ENCODE measurements at places on chromosomes 5 and 9.

DNA sequence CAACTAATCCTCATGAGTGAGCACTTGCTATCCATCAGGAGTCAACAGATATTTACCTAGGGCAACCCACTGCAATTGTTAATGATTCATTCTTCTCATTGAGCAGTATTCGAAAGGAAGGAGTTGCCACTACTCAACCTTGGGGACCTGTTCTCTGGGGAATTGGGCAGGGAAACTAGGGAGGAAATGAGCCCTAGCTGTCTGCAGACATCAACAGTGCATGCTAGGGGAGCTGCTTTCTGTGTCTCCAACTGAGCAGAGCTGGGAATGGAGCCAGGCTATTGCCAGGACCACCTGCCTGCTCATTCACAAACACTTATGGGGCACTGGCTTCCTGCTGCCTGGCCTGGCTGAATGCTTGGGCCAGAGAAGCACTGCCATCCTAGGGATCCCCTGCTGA is 183.4 kb downstream of the TMEM38B start:
- DNase-seq = no peak

DNA sequence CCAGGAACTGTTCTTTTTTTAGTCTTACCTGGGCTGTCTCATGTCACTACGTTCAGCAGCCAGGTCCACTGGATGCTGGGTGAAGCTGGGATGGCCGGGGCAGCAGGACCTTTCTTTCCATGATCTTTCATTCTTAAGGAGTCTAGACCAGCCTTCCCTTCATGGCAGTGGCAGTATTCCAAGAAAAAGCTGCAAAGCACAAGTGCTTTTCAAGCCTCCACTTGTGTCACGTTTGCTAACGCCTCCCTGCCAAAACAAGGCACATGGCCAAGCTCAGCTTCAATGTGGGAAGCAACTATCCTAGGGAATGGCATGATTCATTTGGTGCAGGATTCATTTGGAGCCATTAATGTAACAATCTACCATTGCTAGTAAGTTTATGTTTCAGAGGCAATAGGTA is 94.8 kb downstream of the RCL1 start:
- DNase-seq = no peak

DNA sequence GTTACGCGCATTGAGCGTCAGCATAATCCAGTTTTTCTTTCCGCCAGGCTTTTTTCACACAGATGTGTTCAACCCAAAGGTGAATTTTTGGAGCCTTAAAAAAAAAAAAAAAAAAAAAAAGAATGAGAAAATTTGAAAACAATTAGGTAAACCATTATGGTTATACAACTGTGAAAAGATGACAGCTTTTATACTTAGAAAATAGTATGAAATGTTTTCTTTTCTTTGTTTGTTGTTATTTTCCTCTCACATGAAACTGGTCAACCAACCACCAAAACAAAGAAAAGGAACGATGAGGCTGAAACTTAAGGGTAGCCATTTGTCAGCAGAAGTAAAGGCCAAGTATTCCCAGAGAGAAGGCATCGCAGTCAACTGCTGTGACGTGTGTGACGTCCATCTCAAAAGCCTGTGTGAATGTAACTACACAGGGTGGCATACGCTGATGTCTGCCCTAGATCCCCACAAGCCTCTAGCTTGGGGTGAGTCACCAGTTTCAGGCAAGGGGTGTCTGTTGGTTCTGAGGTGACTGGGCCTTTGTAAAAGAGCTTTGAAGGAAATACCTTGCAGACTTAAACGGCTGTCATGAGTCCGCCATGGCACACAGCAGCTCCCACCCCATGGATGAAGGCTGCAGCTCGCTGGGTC is 182.9 kb downstream of the AOPEP start:
- no peak for DNase-seq

- no peak for DNase-seq
Measured at GRCh38 chr5:9015260-9015936, 530.5 kb downstream of the SEMA5A start.

DNA sequence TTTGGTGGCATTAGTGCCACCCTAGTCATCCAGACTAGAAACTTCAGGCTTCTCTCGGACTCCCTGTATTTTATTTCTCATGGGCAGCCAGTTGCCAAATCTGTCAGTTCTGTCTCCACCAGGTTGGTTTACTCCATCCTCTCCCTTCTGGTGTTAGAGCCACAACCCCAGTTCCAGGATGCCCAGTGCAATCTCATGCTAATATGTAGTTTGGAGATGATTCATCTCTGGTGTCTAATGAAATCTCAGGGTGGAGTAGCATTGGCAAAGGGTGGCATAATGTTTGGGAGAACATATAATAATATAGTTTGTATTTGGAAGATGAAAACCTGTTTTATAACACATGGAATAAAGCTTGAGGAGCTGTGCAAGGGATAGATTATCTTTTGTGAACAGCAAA is 30.2 kb downstream of the SLC46A2 start:
- no peak for DNase-seq

DNA sequence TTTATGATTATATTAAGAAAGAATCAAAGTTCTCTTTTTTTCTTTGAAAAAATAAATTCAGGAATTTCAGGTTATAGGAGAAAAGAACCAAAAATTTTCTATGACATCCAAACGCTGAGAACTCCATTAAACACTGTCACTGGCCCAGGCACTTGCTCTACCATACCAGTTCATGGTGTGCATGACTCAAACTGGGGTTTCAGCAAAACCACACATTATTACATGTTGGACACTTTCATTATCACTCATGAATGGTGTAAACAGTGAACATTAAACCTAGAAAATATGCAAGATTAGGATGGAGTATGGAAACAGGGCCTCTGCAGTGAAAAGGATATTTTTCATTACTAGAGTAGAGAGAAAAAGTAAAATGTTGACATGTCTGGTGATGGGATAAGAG is 369.9 kb upstream of the FAM174A start:
- DNase-seq = no peak

DNA sequence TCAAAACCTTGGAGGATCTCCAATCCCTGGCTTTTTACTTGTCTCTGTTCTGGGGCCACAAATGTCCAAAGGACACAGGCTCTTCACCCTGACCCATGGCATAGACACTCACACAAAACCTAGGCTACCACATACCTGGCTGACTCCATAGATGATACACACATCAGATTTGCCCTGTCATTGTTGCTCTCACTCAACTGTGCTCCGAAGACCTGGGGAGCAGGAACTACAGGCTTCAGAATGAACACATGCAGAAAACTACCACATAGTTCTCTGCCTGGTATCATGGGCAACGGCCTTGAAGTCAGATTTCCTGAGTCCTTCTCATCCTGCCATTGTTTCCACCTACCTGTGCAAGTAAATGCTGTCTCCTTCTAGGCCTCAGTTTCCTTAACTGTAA is 226.2 kb downstream of the KIF4B start:
- no peak for DNase-seq

GRCh38 chr5:133390416-133391353 is 221.7 kb downstream of the FSTL4 start:
- DNase-seq = no peak

- no peak for DNase-seq
Measured at GRCh38 chr9:99226054-99226453, 4.0 kb downstream of the SEC61B start.

DNA sequence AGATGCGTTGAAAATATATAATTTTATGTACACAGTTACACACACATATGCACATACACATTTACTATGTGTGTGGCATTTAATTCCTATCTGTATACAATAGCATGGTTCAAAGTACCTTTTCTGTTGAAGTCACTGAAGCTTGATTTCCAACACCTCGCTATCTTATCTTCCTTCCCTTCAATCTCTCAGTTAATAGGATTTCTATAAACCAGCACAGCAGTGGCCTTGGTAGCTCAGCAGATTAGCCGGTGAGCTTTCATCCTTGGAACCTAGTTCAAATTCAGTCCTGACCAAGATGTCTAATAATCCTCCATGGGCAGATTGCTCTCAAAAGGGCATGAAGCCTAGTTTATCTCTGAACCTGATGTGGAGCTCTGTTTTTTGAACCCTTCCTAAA is 2389.5 kb downstream of the MAT2B start:
- no peak for DNase-seq

DNA sequence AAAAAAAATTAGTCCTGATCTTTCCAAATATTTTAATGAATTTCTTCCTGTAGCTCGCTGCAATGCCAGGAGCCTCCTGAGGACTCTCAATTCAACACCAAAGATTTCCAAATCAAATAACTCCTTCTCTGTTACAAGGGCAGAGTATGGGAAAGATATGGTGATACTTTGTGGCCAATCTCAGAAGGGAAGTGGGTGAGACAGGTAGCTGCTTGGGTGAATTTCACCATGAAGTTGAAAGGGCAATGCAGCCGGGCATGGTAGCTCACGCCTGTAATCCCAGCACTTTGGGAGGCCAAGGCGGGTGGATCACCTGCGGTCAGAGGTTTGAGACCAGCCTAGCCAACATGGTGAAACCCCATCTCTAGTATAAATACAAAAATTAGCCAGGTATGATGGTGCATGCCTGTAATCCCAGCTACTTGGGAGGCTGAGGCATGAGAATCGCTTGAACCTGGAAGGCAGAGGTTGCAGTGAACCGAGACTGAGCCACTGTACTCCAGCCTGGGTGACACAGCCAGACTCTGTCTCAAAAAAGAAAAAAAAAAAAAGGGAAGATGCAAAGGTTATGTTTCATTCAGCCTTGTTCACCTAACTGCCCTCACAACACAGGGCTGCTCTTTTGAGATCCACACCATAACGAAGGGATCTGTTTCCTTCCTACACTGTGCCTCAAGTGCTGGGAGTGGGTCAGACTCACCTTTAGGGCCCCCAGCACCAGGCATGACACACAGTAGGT is 58.6 kb downstream of the PTPN3 start:
- DNase-seq = no peak

DNA sequence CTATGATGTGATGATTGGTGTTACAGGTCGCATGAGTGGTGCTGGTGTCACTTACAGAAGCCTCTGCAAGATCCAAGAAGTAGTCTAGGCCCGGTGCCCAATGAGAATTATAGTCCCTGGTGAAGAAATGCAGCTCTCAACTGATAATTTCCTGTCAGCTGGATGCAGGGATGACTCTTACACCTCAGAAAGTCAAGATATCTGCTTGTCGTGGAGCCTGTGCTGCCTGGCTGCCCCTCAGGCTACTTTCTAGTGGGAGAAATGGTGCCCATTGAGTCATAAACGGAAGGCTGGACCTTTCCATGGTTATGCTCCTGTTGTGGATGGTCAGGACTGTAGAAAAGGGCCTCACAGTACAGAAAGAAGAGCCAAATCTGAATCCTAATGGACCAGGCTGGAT is 46.8 kb upstream of the NXNL2 start:
- no peak for DNase-seq

GRCh38 chr9:109894473-109894872 is 114.5 kb downstream of the PALM2AKAP2 start:
- DNase-seq = no peak

DNA sequence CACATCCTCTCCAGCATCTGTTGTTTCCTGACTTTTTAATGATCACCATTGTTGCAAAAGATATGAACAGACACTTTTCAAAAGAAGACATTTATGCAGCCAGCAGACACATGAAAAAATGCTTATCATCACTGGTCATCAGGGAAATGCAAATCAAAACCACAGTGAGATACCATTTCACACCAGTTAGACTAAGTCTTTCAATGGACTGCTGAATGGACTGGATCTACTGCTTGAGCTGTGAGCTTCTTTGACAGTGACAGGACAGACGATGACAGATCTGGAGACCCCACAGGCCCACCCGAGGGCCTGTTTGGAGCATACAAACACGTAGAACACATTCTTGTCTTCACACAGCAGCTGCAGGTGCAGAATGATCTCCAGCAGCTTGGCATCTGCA is 266.1 kb upstream of the RIOK2 start:
- DNase-seq = no peak

- DNase-seq = no peak
Measured at GRCh38 chr9:96585426-96585825, 34.2 kb downstream of the CDC14B start.

- DNase-seq = no peak
Measured at GRCh38 chr5:98464737-98465330, 308.6 kb upstream of the RGMB start.

- DNase-seq = no peak
Measured at GRCh38 chr5:13814301-13814700, 130.2 kb downstream of the DNAH5 start.

GRCh38 chr5:72619251-72619650 is 112.0 kb upstream of the ZNF366 start:
- DNase-seq = peak; percentile 27

DNA sequence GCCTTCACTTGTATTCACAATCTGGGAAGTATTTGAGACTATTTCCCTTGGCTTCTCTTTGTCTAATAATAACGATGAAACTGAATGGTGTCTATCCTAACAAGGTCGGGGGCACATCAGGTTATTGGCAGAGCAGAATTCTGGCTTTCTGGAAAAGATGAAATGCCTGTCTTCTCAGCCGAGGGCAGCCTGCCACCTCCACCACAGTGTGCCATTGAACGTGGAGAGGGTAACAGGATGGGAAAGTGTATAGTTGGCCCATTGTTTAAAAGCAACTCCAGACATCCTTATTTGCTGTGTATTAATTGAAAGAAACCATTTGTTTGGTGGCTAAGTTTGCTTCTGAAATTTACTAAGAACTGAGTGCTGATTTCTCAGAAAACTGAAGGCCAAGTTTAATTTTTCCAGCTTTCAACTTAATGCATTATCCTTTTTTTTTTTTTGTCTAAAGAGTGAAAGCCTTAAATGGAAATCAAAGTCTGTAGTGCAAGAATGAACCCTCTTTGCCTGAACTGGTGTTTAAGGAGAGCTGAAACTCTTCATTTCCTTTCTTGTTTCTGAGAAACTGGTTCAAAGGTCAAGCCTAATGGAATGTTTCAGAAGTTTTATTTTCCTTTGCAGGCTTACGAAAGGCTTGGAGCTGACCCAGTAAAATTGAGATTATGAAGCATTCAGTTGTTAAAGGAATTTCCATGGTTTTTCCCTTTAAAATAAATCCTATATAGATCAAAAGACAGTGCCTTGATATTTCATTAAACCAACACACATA is 563.7 kb upstream of the DAP start:
- DNase-seq = peak; percentile 3

- DNase-seq = no peak
Measured at GRCh38 chr5:76956033-76956432, 3.2 kb downstream of the CRHBP start.

GRCh38 chr9:115204904-115205453 is 87.0 kb upstream of the TNC start:
- no peak for DNase-seq

DNA sequence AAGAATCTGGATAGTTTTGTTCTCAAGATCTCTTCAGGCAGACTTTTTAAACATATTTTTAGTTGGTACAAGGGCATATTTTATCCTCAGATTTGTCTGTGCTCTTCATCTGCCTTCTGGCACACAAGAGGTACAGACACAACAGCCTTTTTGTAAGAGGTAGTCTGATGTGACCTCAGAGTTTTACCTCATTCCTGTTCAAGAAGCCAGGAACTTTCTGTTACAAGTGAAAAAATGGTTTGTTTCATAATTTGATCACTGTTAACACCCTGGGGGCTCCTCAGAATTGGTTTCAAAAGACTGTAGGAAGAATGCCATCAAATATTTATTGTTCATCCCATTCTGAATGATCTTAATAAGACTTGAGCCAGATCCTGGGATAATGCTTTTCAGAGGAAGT is 136.7 kb downstream of the PRKACG start:
- no peak for DNase-seq

GRCh38 chr9:34047864-34048726 is 592 bp downstream of the UBAP2 start:
- no peak for DNase-seq

Measured in NCI-H2227 treated with DMSO at 0.1 percent for 48 hours (cell line).